ENCODE measurements at places on chromosomes 7 and 10.

DNA sequence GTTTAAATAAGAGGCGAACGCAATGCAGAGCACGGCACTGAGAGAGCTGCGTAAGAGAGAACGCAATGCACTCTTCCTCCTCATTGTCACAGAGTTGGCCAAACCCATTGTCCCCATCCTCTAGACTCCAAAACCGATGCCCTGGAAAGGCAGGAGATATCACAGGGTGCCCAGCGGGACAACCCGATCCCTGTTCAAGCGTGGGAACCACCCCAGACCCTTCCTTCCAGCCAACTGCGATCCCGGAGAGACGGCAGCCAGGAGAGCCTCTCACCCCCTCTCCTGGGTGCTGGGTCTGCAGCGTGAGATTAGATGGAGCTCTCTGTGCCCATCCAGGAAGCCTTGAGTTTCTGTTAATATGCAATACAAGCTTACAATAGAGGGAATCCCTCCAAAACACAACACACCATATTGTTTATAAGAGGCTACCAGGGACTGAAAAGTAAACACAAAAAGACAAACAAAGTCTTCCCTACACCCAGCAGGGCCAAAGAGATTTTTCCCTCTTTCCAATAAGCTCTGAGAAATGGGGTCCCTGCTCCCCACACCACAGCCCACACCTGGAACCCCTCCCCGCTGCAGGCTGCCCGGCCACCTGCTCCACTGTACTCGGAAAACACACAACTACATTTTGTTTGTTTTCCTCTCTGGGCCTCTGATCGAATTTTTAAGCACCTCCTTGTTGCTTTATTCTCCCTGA lies 187.6 kb downstream of the ADARB2 start:
- DNase-seq, result no peak

GRCh38 chr7:16212610-16213009 lies 208.7 kb downstream of the CRPPA start:
- no peak for DNase-seq

DNA sequence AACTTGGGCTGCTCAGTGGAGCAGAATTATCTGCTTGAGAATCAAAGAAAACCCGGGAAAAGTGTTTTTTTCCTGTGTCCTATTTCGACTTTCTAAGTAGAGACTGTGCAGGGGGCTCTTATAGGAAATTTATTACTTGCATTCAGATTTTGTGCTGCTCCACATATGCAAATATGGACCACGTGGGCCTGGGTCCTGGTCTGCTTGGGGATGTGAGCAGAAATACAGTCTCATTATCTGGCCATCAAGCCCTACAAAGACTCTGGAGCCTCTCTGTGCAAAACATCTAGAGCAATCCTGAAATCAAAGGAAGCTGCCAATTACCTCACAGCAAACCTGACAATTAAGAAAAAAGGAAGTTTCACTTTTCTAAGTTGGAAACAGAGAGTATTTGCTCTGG lies 216.9 kb downstream of the LRMDA start:
- no peak for DNase-seq

- no peak for DNase-seq
Measured at GRCh38 chr10:102643336-102644065, 778 bp upstream of the TRIM8 start.

DNA sequence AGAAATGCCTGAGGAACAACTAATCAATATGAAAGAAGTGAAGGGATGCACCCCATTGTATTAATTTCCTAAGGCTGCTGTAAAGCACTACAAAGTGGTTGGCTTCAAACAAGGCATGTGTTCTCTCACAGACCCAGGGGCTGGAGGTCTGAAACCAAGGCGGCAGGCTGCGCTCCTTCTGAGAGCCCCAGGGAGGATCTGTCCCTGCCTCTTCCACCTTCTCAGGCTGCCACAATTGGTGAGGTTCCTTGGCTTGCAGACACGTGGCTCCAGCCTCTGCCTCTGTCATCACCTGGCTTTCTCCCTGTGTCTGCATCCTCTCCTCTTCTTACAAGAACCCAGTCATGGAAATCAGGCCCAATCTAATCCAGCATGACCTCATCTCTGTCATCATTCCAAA lies 110.1 kb downstream of the TNS3 start:
- DNase-seq, result no peak

- DNase-seq, result peak; percentile 55
Measured at GRCh38 chr10:32445740-32446535, at the start of gene CCDC7. Gene CCDC7, plus strand, starts transcription at chr10:32446140. Its CDS starts 5,503 bp downstream, at chr10:32451643.

DNA sequence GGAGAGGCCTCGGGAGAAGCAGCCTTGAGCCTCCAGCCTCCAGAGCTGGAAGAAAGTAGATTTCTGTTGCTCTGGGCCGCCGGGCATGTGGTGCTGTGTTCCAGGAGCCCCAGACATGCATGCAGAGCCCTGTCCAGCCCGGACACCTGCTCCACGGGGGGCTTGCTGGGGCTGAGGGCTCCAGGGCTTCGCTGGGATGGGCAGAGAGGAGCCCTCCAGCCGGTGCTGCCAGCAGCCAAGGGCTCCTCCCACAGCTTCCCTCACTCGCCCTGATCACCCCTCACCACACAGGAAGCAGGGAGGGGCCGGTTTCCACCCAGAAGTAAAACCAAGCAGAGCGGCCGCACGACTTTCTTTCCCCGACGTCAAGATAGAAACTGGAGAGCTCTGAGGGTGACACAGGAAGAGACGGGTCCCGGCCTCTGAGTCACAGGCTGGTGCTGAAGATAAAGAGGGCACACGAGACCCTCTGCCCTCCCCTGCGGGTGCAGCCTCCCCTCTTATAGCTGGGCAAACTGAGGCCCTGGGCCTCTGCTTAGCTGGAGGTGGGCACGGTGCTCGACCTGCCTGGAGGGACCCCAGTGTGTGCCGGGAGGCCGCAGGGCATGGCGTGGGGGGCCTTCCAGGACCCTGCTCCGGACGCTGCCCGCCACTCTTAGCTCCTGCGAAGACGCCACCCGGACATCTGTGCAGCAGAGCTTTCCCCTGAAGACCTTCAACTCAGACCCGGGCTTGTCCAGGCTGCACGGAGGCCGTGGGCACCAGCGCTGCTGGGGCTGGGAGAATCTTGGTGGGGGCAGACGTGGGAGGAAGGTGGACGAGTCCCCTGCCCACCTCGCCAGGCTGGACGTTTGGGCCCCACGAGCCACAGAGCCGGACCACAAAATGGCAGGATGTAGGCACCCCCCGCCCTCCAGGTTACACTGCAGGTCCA lies 31.1 kb downstream of the ADAP1 start:
- no peak for DNase-seq

DNA sequence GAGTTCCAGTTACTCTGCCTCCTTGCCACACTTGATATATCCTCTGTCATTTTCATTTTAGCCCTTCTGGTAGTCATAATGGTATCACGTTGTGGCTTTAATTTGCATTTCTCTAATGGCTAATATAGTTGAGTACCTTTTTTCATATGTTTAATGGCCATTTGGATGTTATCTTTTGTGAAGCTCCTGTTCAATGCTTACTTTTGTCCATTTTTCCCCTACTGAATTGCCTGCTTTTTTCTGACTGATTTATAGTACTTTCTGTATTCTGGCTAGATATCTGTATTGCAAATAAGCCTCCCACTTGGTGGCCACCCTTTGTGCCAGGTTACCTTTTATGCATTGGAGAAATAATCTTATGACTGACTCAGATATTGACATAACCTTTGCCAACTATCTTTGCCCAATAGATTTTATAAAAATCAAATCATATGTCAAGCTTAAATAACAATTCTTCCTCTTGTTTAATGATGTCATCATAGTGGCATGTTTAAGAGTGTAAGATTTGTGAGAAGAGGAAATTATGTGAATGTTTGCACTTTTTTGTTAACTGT lies 50.6 kb downstream of the PRPF18 start:
- DNase-seq, result no peak

DNA sequence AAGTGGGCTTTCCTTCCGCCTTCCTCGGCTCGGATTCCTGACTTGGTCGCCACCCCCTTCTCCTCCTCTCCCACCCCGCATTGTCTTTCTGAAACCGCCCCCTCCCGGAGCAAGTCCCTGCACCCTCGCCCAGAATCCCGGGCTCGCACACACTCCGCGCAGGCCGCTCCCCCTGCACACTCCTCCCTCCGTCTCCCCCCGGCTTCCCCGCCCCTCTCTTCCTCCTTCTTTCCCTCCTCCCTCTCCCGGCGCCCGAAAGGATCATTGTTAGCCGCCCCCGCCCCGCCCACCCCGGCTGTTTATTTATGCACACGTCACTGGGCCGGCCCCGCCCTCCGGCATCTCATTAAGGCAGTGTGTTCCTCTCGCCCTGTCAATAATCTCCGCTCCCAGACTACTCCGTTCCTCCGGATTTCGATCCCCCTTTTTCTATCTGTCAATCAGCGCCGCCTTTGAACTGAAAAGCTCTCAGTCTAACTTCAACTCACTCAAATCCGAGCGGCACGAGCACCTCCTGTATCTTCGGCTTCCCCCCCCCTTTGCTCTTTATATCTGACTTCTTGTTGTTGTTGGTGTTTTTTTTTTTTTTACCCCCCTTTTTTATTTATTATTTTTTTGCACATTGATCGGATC lies at the start of gene TCF7L2:
TCF7L2 (plus strand) TSS at position 373 of the 633 bp plus-strand sequence. CDS start 510 bp downstream, outside the sequence.
- peak; percentile 17 for DNase-seq

DNA sequence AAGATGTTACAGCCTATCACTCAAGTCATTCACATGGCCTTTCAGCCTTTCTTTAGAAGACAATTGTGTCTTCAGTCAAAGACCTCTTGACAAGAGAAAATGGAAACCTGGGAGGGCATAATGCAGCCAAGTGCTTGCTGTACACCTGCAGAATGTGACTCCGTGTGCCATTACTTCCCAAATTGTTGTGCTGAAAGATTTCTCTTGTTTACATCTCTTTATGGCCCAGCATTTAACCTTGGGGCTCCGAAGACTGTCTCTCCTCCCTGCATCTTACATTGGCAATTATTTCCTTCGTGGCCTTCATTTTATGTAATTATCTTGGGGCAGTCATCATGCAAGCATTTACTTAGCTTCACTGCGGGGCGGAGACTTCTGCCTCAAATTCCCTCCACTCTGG lies 287.0 kb downstream of the TCF7L2 start:
- DNase-seq, result no peak

- no peak for DNase-seq
Measured at GRCh38 chr10:71923138-71923692, 41.0 kb upstream of the CHST3 start.

DNA sequence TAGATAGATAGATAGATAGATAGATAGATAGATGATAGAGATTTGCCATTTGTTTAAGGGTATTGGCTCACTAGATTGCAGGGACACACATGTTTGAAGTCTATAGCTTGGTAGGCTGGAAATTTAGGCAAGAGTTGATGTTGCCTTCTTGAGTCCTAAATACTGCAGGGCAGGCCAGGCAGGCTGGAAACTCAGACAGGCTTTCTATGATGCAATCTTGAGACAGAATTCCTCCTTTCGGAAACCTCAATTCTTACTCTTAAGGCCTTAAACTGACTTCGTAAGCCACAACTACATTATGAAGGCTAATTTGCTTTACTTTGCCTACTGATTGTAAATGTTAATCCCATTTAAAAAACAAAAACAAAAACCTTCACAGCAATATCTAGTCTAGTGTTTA lies 322.9 kb upstream of the AKR1E2 start:
- no peak for DNase-seq

- no peak for DNase-seq
Measured at GRCh38 chr10:102681696-102682095, 32.5 kb downstream of the ARL3 start.

GRCh38 chr10:5550621-5551530 lies 26.1 kb downstream of the CALML3 start:
- DNase-seq, result no peak

DNA sequence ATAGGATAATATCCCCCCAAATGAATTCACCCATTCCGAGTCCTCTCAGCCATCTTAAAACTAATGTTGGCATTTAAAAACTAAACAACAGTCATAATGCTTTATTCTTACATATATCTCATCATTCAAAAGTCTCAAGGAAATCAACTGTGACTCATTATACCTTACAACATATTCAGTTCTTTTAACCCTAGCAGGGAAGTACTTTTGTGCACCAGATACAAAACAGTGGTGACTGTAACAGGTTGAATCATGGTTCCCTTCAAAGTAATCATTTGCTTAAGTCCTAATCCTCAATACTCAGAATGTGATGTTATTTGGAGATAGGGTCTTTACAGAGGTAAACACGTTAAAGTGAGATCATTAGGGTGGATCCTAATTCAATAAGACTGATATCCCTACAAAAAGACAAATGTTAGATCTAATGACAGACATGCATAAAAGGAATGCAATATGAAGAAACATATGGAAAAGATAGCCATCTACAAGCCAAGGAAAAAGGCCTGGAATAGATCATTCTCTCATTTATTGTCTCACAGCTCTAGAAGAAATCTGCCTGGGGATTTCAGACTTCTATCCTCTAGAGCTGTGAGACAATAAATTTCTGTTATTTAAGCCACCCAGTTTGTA lies 42.3 kb downstream of the RELN start:
- DNase-seq, result no peak

GRCh38 chr7:4707217-4707741 lies 25.2 kb downstream of the FOXK1 start:
- DNase-seq, result no peak

GRCh38 chr10:79329529-79329928 lies 17.7 kb upstream of the PPIF start:
- DNase-seq, result no peak

DNA sequence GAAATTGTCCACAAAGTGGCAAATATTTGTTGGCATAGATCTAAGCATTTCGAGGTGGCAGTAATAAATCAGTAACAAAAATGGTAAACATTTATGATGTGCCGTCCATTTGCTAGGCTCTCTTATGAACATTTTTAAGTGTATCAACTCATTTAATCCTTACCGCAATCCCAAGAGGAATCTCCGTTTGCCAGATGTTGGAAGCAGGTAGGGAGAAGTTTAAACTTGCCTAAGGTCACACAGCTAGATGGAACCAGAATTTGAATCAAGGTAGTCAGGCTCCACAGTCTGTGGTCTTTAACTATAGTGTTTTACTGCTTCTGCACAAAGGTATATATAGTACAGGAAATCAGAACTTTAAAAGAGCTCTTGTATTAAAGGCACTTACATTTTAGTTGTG lies 2.6 kb downstream of the MKLN1 start:
- DNase-seq, result no peak

DNA sequence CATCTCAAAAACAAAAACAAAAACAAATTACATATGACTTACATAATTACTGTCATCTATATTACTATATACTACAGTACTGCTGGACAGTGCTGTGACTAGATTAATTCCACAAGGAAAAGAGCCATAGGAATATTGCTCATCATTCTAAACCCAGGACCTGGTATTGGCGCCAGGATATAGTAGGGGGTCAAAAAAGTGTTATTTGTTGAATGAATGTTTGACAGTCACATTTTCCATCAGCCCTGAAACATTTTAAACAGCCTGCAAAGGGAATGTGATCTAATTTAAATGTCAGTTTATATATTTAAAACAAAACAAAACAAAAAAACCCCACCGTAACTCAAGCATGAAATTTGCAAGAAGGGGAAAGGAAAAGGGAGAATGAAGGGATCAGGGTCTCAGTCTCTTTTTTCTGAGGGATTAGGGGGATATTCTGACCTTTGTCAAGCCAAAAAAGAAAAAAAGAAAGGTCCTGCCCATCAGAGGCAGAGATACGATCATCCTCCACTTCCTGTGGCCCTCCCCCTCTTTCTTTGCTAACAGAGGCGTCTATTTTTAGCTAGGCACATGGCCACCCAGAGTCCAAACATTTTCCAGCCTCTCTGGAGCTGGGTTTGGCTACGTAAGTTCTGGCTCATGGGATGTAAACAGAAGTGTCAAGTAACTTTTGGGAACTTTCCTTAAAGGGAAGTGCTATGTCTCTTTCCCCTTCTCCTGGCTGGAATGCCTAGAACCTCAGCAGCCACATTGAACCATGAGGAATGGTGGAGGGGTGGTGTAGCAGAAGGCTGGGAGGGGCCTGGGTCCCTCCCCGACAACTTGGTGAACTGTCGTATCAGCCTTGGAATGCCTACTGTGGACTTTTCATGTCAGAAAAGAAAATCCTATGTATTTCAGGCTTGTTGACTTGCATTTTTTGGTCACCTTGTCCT lies 44.6 kb upstream of the DLG5 start:
- no peak for DNase-seq
